Progenitor cell of endocrine pancreas (in vitro differentiated cells): ENCODE measurements at places on chromosomes 7 and 10. TPM values are rescaled to one million over a fixed set of nuclear protein-coding genes. Genes with fewer than 3 reads are reported as not detected.
A peak's percentile ranks its signal among the peaks of the same experiment; 100 is the strongest.

OR6B1 gene
- not detected in 2 replicates for total RNA-seq

AQP1 gene
- 1.3 and 1.4 TPM in 2 replicates for total RNA-seq

FAM237B gene
- total RNA-seq = not detected in 2 replicates

NEUROG3 gene
- total RNA-seq = 7.2 and 7.3 TPM in 2 replicates

NPSR1 gene
- total RNA-seq = not detected in 2 replicates

UNCX gene
- total RNA-seq = not detected in 2 replicates

RHEB gene
- 71.7 and 78.8 TPM in 2 replicates for total RNA-seq

TFPI2 gene
- 1.7 and 2.6 TPM in 2 replicates for total RNA-seq

GRCh38 chr7:123751821-123752220 lies 3.0 kb upstream of the WASL start:
- peaks cover 25% of the 10 kb centered on the region for H3K4me1 ChIP-seq
- no peaks in the 10 kb centered on the region for H3K27me3 ChIP-seq
- no peak overlapping the region for H3K4me3 ChIP-seq
- H3K27ac ChIP-seq = no peak overlapping the region
- H3K36me3 ChIP-seq = no peaks in the 10 kb centered on the region

GRCh38 chr10:57142925-57143576 lies 782.0 kb upstream of the ZWINT start:
- DNase-seq = no peak
- H3K27me3 ChIP-seq = no peaks in the 10 kb centered on the region
- no peak overlapping the region for H3K27ac ChIP-seq
- no peaks in the 10 kb centered on the region for H3K4me1 ChIP-seq

DNA sequence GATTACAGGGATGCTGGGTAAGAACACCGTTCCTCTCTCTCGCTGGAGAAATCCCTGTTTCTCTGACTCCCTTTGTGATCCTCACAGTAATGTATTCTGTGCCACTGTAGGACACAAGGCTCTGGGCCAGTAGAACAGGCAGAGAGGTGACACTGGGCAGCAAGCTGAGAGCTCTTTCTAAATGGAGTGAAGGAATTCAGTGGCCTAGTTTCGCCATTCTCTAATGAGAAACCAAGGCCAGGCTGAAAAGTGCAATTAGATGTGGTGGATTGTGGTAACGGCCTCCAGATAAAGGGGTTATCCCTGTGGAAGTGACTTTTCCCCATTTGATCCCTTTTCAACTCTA lies 12.8 kb downstream of the KCTD7 start:
- peaks cover 8% of the 10 kb centered on the region for H3K36me3 ChIP-seq
- no peaks in the 10 kb centered on the region for H3K27me3 ChIP-seq
- no peak overlapping the region for H3K27ac ChIP-seq
- DNase-seq = no peak
- H3K4me1 ChIP-seq = peaks cover 2% of the 10 kb centered on the region
- H3K4me3 ChIP-seq = no peak overlapping the region

DNA sequence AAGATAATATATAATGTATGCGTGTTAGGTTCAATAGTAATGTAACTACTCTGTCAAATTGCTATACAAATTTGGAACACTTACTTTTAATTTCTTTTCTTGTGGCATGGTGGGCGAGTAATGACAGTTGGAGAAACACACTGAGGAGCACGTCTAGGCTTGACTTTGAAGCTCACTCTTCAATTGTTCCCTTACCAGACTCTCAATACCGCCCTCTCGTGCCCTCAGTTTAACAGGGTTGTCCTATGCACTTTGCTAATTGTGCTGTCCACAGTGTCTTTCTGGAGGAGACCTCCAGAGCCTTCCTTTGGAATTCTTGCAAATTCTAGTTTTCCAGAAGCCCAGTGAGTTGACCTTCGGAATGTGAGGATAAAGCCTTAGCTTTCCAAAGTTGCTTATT lies 107.2 kb upstream of the RELN start:
- no peak overlapping the region for H3K27ac ChIP-seq
- DNase-seq = no peak
- H3K36me3 ChIP-seq = no peaks in the 10 kb centered on the region
- peaks cover 7% of the 10 kb centered on the region for H3K27me3 ChIP-seq
- H3K4me1 ChIP-seq = no peaks in the 10 kb centered on the region

GRCh38 chr10:29420744-29421143 lies 131.9 kb downstream of the LYZL1 start:
- no peak for DNase-seq
- no peaks in the 10 kb centered on the region for H3K27me3 ChIP-seq
- no peaks in the 10 kb centered on the region for H3K4me1 ChIP-seq
- no peak overlapping the region for H3K4me3 ChIP-seq
- H3K27ac ChIP-seq = no peak overlapping the region

DNA sequence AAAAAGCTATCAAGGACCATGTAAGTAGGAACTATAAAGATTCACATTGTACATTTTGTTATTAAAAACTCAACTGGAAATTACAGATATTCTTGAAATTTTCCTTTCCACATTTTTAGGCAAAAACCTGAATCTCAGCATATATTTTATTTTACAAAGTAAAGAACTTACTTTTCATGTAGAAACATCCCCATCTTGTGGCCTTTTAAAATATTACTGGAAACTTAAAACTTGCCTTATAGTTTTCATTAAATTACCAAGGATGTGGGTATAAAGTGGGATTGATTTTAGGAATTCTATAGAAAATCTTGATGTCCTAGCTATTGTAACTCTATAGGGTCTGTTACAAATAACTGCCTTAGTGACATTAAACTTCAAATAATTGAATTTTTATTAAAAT lies 10.6 kb downstream of the DBF4 start:
- no peak overlapping the region for H3K27ac ChIP-seq
- peaks cover 6% of the 10 kb centered on the region for H3K4me1 ChIP-seq
- no peak overlapping the region for H3K4me3 ChIP-seq

DNA sequence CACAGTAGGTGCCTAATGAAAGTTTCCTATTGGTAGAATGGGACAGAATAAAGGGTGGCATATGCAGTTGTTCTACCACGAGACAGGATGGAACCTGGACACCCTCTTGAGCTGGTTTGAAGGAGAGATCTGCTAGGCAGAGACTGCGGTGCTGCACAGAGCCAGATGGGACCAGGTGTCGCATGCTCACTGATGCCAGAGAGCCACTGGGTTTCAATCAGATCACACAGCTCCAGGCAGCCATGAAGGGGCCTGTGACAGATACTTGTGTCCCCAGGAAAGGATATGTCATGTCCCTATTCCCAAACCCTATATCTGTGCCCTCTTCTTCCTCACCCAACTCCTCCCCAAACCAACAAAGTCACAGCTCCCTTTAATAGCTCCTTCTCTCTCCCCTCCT lies 235.7 kb downstream of the PRPF18 start:
- no peak for DNase-seq
- H3K4me1 ChIP-seq = no peaks in the 10 kb centered on the region
- peaks cover 1% of the 10 kb centered on the region for H3K36me3 ChIP-seq
- no peak overlapping the region for H3K4me3 ChIP-seq
- no peak overlapping the region for H3K27ac ChIP-seq
- no peaks in the 10 kb centered on the region for H3K27me3 ChIP-seq

DNA sequence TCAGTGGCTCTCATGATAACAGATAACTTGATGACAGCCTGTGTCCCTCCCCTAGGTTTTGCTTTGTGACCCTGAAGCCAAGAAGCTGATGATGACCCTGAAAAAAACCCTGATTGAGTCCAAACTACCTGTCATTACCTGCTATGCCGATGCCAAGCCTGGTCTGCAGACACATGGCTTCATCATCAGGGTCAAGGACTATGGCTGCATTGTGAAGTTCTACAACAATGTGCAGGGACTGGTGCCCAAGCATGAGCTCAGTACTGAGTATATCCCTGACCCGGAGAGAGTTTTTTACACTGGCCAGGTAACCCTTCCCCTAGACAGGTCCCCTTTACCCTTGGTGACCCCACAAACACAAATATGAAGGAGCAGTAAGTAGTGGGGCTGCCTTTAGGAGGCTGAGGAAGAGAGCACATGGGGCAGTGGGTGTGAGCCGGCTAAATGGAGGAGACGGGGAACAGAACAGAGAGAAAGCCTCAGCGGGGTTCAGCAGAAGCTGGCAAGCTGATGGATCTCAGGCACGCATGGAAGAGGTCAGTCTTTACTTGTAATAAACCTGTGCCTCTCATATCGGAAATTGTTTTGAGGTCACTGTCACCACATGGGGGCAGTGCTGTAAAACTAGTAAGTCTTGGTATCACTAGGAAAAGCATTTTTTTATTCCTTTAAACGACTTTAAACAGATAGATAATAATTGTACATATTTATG lies 20.2 kb downstream of the PDCD11 start:
- peaks cover 34% of the 10 kb centered on the region for H3K36me3 ChIP-seq
- H3K27me3 ChIP-seq = no peaks in the 10 kb centered on the region
- DNase-seq = peak; percentile 25

- no peak for DNase-seq
- H3K4me1 ChIP-seq = no peaks in the 10 kb centered on the region
- no peak overlapping the region for H3K4me3 ChIP-seq
- H3K27ac ChIP-seq = no peak overlapping the region
Measured at GRCh38 chr10:88097092-88097516, 233.7 kb downstream of the PTEN start.

GRCh38 chr10:3363311-3364045 lies 190.9 kb upstream of the PITRM1 start:
- H3K27ac ChIP-seq = no peak overlapping the region
- no peaks in the 10 kb centered on the region for H3K27me3 ChIP-seq
- H3K4me1 ChIP-seq = peaks cover 8% of the 10 kb centered on the region
- DNase-seq = no peak

GRCh38 chr7:5636914-5637313 lies 144.5 kb downstream of the RNF216 start:
- no peak for DNase-seq
- peaks cover 9% of the 10 kb centered on the region for H3K4me1 ChIP-seq
- H3K27ac ChIP-seq = peak overlapping the region; percentile 53

GRCh38 chr7:45574669-45575500 lies 717 bp downstream of the ADCY1 start:
- no peak overlapping the region for H3K27ac ChIP-seq
- H3K4me3 ChIP-seq = peak overlapping the region; percentile 75
- H3K27me3 ChIP-seq = peaks cover 61% of the 10 kb centered on the region
- H3K36me3 ChIP-seq = no peaks in the 10 kb centered on the region
- H3K4me1 ChIP-seq = peaks cover 4% of the 10 kb centered on the region
- peak; percentile 64 for DNase-seq

DNA sequence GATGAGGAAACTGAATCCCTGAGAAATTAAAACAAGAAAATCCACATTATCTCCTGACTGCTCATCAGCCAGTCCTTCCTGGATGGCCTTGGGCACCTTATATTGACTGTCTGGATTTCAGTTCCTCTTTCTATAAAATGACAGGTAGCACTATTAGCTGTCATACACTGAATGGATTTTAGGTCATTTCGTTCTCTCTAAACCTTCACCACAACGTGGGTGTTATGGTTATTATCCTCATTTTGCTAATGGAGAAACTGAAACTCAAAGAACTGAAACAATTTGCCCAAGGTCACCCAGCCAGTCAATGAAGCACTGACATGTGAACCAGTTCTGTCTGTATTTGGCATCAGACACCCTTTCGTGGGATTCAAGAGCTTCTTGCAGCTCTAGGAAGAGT lies 193.8 kb downstream of the CYP26A1 start:
- no peaks in the 10 kb centered on the region for H3K36me3 ChIP-seq
- H3K27ac ChIP-seq = no peak overlapping the region
- H3K4me3 ChIP-seq = no peak overlapping the region
- no peaks in the 10 kb centered on the region for H3K27me3 ChIP-seq

GRCh38 chr10:82943142-82943541 lies 1068.1 kb downstream of the NRG3 start:
- no peaks in the 10 kb centered on the region for H3K4me1 ChIP-seq
- H3K4me3 ChIP-seq = no peak overlapping the region
- no peak for DNase-seq
- no peak overlapping the region for H3K27ac ChIP-seq
- no peaks in the 10 kb centered on the region for H3K27me3 ChIP-seq

- no peak overlapping the region for H3K27ac ChIP-seq
- peaks cover 5% of the 10 kb centered on the region for H3K27me3 ChIP-seq
- no peaks in the 10 kb centered on the region for H3K36me3 ChIP-seq
- DNase-seq = no peak
Measured at GRCh38 chr10:88184543-88185297, 321.3 kb downstream of the PTEN start.

DNA sequence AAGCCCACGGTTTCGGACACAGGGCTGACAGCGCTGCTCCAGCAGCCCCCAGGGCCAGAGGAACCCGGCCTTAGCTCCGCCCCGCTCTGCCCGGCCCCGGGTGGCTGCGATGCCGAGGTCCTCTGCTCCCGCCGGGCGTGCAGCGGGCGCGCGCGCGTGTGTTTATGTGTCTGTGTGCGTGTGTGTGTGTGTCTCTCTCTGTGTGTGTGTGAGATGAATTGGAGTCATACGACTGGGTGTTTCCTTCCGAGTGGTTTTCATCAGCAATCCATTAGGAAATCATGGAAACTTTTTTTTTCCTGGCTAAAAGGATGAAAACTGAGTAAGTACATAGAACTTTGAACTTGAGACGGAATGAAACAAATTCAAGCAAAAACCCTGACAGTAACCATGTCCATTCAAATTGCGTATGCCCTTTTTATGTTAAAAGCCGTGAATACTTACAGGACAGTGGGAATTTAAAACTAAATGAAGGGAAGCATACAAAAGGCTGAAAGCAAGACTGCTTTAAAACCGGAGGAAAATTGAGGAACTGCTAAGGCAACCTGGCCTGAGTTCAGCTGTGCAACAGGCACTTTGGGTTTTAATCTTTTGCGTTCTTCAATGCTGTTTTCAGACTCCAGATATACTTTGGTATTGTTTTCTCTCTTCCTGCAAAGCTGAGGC lies at the start of gene CPED1:
TSS of gene CPED1 (plus strand) at position 121 of the 666 bp plus-strand sequence. CDS start 911 bp downstream, outside the sequence.
- DNase-seq = peak; percentile 29
- H3K27ac ChIP-seq = no peak within 1 kb of the TSS
- H3K4me1 ChIP-seq = peaks cover 10% of the 10 kb centered on the region
- H3K4me3 ChIP-seq = peak within 1 kb of the TSS; percentile 77

DNA sequence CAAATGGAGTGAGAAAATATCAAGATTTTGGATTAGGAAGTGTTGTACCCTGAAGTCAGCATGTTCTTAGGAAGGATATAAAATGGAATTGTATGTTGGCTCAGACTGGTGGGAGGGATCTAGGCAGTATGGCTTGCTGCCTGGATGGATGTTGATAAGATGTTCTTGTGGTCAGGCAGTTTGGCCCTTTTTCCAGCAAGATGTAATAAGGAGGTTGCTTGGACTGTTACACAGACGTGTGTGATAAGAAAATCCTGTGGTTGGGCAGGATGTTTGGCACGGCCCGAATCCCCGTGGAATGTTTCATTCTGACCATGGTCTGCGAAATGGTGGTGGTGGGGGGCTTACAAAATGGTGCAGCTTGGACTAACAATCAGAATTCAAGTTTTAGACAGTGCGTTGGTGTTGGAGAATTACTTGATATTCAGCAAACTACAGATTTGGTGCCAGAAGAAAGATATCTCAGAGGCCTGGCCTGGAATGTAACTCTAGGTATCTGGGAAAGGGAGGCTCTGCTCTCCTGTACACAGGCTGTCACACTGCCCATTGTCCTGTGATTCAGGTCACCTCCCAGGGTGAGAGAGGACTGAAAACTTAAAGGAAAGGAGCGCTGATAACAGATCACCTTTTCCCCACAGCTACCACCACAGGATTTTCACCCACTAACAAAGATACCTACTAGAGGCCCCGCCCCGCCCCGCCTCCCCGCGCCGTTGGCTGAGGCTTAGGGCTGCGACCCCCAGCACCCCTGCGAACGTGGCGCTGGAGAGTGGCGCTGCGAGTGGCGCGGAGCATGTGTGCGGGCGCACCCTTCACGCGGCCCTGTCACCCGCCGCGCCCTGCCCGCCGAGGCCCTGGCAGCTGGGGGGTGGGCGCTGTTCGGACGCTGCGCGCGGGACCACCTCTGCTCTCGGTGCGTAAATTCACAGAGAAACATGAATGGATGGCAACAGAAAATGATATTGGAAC lies 19.3 kb upstream of the ZNF680 start:
- no peak overlapping the region for H3K27ac ChIP-seq
- no peaks in the 10 kb centered on the region for H3K4me1 ChIP-seq
- DNase-seq = no peak
- peaks cover 4% of the 10 kb centered on the region for H3K36me3 ChIP-seq

- no peaks in the 10 kb centered on the region for H3K36me3 ChIP-seq
- H3K4me3 ChIP-seq = no peak overlapping the region
- DNase-seq = no peak
Measured at GRCh38 chr7:121151774-121152221, 163.3 kb downstream of the CPED1 start.
